Kidney epithelial cell (primary cell): ENCODE measurements at places on chromosomes 4 and X. TPM values are rescaled to one million over a fixed set of nuclear protein-coding genes. Genes with fewer than 3 reads are reported as not detected.

DMP1 gene
- not detected in 2 replicates for total RNA-seq

CFAP97 gene
- 31.2 and 32.5 TPM in 2 replicates for total RNA-seq

KCND1 gene
- total RNA-seq: 0.67 and 1.6 TPM in 2 replicates

MBTPS2 gene
- total RNA-seq: 13.3 and 15.1 TPM in 2 replicates

UNC5C gene
- 2.6 and 2.8 TPM in 2 replicates for total RNA-seq

IGFBP7 gene
- 1,064 and 1,134 TPM in 2 replicates for total RNA-seq

ZFP92 gene
- total RNA-seq: 1.8 and 1.9 TPM in 2 replicates
